ENCODE measurements at places on chromosomes 5 and 9. TPM values are rescaled to one million over a fixed set of nuclear protein-coding genes. Genes with fewer than 3 reads are reported as not detected.

Gene RETREG1
- 2.3 TPM for polyA plus RNA-seq

Gene PCDHB14
- polyA plus RNA-seq: 8.4 TPM

Gene AQP7
- polyA plus RNA-seq: 2.8 TPM

Gene PLPP7
- polyA plus RNA-seq: 1.1 TPM

Gene FRRS1L
- polyA plus RNA-seq: 3.9 TPM

Gene CCDC152
- 37.8 TPM for polyA plus RNA-seq

Gene PFN3
- polyA plus RNA-seq: not detected

Gene PITX1
- polyA plus RNA-seq: 0.17 TPM

Gene SLC25A51
- polyA plus RNA-seq: 18.8 TPM

Gene IRX4
- polyA plus RNA-seq: not detected

Gene CDC25C
- 11.0 TPM for polyA plus RNA-seq

Gene SPOUT1
- polyA plus RNA-seq: 30.5 TPM

Gene C6
- 0.76 TPM for polyA plus RNA-seq

Data from left lung (tissue), 14 donors.